Right kidney (tissue), 9 donors: ENCODE measurements at places on chromosomes 4 and X.

- DNase-seq = no peak
Measured at GRCh38 chr4:112410364-112410763, 105.6 kb downstream of the NEUROG2 start.

GRCh38 chr4:105936901-105937300 is 41.6 kb downstream of the NPNT start:
- no peak for DNase-seq

DNA sequence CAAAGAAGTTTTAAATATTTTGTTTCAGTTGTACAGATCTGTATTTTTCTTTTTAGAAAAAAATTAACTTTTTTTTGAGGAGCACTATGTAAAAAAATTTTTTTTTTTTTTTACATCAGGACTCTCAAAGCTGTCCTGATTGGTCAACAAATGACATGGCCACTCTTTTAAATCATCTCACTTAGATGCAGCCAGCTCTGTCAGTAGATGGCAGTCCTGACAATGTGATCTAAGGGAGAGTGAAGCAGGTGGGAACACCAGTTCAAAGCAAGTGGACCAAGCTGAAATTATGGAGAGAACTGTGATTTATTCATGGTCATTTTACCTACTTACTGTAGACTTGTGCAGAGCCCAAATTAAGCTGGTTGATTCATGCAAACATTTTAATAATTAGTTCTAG is 174.7 kb upstream of the GPRIN3 start:
- no peak for DNase-seq

GRCh38 chr4:53562409-53562808 is 28.9 kb downstream of the LNX1 start:
- no peak for DNase-seq

- DNase-seq = no peak
Measured at GRCh38 chrX:71623714-71624113, 5.4 kb upstream of the CXCR3 start.

GRCh38 chr4:150578745-150579501 is 3.0 kb upstream of the MAB21L2 start:
- DNase-seq = peak; percentile 64

DNA sequence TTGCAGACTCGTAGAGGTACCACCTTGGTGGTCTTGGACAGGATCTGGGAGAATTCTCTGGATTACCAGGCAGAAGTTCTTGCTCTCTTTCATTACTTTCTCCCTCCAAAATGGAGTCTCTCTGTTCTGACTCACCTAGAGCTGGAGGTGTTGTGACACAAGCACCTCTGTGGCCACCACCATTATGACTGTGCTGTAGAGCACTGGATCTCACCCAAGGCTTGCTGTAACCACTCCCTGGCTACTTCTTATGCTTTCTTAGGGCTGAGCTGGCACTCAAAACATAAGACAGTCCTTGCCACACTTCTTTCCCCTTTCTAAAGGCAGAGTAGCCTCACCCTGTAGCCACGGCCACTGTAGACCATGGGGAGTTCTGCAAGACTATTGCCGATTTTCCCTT is 296.6 kb upstream of the DIPK2B start:
- DNase-seq = no peak

DNA sequence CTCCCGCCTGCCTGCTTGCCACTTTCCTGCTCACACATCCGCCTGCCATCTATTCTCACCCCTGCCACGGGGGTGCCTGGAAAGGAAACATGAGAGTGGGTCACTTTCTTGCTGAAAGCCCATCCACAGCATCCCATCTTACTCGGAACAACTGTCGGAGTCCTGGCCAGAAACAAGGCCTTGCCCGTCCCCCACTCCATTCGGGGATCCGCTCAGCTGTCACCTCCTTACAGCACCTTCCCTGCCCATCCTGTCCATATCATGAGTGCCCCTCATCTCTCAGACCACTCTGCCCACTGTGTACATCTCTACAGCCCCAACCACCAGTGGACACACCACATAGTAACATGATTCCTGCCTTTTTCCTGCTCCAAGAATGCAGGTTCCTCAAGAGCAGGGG is 6.4 kb downstream of the EVC2 start:
- DNase-seq = no peak

- no peak for DNase-seq
Measured at GRCh38 chrX:134313418-134313817, 76.4 kb downstream of the CCDC160 start.

DNA sequence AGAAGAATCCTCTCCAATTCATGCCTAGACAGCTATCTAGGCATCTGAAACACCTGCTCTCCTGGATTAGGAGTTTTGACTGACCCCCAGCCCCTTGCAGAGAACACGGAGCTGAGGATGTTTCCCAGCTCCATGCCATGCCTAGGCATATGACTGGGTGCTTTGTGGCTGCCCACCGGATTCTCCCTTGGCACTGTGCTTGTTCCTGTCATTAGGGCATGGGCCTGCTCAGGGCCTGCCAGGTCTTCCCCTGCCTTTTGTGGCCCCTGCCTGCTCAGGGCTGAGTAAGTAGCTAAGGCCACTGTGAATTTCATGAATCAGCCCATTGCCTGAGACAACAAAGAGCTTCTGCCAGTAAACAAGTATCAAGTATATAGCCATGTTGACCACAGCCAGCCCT is 867.4 kb downstream of the TECRL start:
- DNase-seq = no peak

GRCh38 chr4:5795580-5795979 is 84.6 kb downstream of the EVC start:
- DNase-seq = no peak

DNA sequence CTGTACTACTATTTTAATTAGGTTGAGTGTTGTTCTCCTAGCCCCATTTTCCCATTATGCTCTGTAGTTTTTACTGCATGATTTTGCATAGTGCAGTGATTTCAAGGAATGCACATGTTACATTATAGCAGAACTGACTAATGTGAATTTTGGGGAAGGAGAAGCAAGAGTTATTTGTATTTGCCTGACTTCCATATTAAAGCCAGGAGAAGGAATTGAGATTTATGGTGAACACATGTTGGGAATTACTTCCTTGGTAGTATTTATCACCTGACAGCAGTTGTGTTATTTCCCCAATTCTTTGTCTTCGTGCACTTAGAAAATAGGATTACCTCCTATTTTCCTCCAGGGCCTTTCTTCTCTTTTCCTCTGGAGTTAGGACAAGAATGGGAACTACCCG is 3.2 kb downstream of the TMEM144 start:
- no peak for DNase-seq

- DNase-seq = no peak
Measured at GRCh38 chr4:8333726-8334460, 64.3 kb downstream of the HTRA3 start.

DNA sequence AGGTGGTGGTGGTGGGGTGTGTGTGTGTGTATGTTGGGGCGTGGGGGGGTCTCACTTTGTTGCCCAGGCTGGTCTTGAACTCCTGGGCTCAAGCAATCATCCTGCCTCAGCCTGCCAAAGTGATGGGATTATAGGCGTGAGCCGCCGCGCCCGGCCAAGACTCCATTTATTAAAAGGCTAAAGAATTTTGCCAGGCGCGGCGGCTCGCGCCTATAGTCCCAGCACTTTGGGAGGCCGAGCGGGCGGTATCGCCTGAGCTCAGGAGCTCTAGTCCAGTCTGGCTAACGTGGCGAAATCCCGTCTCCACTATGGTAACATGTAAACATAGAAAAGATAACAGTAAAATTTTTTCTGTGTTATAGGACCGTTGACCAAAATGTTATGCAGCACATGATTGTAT is 3.7 kb upstream of the UBA1 start:
- no peak for DNase-seq

DNA sequence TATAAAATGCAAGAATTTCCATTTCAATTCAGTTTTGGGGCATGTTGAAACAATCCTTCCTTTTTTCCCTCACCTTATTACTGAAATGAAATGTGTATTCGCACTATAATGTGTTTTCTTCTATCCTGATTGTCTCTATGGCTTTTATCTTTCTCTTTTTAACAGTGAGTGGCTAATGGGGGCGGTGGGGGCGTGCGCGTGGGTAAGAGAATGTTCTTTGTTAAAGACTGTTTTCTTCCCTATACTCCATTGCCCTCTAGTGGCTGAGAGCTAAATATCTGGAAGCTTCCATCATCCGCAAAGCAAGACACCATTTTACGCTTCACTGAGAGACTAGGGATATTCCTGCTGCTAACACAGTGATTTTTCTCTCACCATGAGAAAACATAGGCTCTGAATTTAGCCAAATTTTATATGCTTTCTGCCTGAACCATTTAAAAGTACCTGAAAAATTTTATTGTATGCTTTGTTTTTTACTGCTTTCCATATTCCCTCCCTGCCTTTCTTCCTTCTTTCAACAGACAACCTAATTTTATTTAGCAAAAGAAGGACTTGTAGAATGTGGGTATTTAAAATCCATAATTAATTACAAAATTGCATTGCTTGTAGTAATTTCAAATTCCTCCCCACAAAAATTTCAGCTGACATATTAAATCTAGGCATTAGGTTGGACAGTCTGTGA is 194.0 kb downstream of the GASK1B start:
- peak; percentile 59 for DNase-seq

DNA sequence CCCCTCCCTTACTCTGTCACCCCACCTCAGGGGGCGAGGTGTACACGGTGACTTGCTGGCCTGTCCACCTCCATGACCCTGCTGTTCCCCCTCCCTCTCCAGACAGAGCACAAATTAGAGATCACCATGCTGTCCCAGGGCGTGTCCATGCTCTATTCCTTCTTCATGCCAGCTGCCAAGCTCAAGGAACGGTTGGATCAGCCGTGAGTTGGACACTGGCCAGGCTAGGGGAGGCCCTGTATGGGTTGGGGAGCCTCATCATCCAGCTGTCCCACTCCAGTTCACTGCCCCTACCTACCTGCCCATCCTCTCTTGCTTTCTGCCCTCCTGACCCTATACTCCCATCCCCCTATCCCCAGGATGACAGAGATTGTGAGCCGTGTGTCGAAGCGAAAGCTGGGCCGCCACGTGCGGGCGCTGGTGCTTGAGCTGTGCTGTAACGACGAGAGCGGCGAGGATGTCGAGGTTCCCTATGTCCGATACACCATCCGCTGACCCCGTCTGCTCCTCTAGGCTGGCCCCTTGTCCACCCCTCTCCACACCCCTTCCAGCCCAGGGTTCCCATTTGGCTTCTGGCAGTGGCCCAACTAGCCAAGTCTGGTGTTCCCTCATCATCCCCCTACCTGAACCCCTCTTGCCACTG is 3.9 kb upstream of the CDK16 start:
- no peak for DNase-seq

GRCh38 chr4:66182636-66183035 is 512.3 kb upstream of the EPHA5 start:
- DNase-seq = no peak

- no peak for DNase-seq
Measured at GRCh38 chr4:106629268-106629625, 260.7 kb upstream of the GIMD1 start.

DNA sequence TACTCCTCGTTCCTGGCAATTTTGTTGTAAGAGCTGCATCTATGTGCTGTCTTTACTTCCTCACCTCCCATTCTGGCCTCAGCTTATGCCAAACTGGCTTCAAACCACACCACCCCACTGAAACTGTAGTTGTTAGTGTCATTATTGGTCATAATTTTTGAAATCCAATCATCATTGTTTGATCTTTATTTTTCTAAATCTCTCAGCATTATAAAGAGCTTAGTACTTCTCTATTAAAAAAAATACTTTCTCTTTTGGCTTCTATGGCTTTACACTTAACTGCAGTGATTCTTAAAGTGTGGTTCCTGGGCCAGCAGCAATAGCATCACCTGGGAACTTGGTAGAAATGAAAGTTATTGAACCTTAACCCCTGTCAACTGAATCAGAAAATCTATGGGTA is 83.5 kb upstream of the GRPR start:
- DNase-seq = no peak
